ENCODE measurements at places on chromosomes 12 and 14. TPM values are rescaled to one million over a fixed set of nuclear protein-coding genes. Genes with fewer than 3 reads are reported as not detected.
A peak's percentile ranks its signal among the peaks of the same experiment; 100 is the strongest.

Gene SIX6
- not detected for polyA plus RNA-seq

Gene LYZ
- polyA plus RNA-seq = 503 TPM

GRCh38 chr14:53002576-53002975 is 51.7 kb upstream of the FERMT2 start:
- H3K27me3 ChIP-seq = no peaks in the 10 kb centered on the region
- H3K4me1 ChIP-seq = no peaks in the 10 kb centered on the region
- H3K27ac ChIP-seq = no peak overlapping the region
- DNase-seq = no peak
- H3K4me3 ChIP-seq = no peak overlapping the region
- no peaks in the 10 kb centered on the region for H3K36me3 ChIP-seq

DNA sequence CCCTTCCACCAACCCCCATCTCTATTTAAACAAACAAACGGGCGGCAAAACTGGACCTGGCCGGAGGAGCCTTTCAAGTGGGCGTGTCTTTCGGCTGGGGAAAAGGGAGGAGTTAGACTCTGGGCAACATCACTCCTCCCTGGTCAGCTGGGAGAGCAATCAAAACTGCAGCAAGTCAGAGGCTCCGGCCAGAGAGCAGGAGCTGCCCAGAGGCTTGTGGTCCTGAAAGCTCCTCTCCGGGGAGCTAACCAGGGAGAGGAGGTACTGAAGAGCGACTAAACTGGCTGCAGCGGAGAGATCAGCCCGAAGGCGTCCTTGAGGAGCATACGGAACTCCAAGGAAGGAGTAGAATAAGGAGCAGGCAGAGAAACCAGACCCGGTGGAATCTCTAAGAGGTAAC is at the start of gene NEUROD4:
Gene NEUROD4, plus strand, starts transcription at position 191 of the 400 bp plus-strand sequence. CDS start 6,466 bp downstream, outside the sequence.
- no peaks in the 10 kb centered on the region for H3K36me3 ChIP-seq
- DNase-seq = peak; percentile 86
- H3K4me1 ChIP-seq = no peaks in the 10 kb centered on the region
- peaks cover 11% of the 10 kb centered on the region for H3K27me3 ChIP-seq

DNA sequence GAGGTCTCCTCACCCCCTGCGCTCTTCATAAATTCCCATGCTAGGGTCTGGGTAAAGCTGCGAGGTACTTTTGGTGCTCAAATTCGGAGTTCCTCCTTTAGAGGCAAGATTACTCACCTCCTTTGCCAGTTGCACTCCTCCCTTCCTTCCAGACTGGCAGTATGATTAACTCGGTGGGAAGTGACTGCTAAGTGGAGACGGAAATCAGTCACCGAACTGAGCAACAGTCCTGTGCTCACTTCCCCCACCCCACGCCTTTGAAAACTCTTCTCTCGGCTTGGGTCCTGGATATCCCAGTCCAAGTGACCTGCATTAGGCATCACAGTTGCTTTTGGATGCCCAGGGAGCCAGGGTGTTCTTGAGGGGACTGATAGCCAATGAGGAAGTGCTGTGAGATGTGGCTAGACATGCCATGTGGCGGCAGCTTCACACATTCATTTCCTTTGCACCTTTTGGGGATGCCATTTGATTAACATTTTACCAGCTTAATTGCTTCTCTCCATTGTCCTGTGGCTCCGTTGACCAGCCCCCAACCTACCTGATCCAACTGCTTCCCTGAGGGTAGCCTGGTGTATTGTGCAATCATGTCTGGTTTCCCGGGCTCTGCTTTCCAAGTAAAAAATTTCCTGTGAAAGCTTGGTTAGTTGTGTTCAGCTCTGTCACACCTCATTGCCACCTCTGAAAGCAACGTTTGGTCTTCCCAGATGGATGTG is 840 bp downstream of the PNP start:
- H3K36me3 ChIP-seq = peaks cover 5% of the 10 kb centered on the region
- H3K4me3 ChIP-seq = peak overlapping the region; percentile 74
- peak overlapping the region; percentile 91 for H3K27ac ChIP-seq
- no peaks in the 10 kb centered on the region for H3K27me3 ChIP-seq
- H3K4me1 ChIP-seq = peaks cover 32% of the 10 kb centered on the region

DNA sequence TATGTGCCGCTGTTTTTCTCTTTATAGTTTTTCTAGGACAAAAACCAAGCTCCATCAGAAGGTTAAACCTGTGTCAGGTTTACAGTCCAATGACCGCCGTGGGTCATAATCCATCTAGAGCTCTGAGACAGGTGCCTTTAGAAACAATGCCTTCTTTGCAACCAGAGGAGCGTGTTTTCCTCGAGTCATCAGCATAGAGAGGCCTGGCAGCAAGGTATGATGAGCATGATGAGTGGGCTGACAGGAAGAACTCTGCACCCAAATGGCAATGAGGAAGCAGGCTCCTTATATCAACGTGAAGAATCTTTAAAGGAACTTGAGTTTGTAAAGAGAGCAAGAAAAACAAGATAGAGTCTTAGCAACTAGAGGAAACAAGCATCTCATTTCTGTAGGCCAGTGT is 60.5 kb upstream of the NUDT4 start:
- no peaks in the 10 kb centered on the region for H3K27me3 ChIP-seq
- no peaks in the 10 kb centered on the region for H3K36me3 ChIP-seq
- no peak overlapping the region for H3K4me3 ChIP-seq
- H3K27ac ChIP-seq = no peak overlapping the region
- peak; percentile 47 for DNase-seq
- H3K4me1 ChIP-seq = peaks cover 9% of the 10 kb centered on the region
